ENCODE measurements at places on chromosomes 3 and 15.

GRCh38 chr3:128591738-128592426 lies 58.7 kb downstream of the RPN1 start:
- DNase-seq = no peak

GRCh38 chr15:85443593-85444087 lies 63.2 kb downstream of the AKAP13 start:
- DNase-seq = no peak

DNA sequence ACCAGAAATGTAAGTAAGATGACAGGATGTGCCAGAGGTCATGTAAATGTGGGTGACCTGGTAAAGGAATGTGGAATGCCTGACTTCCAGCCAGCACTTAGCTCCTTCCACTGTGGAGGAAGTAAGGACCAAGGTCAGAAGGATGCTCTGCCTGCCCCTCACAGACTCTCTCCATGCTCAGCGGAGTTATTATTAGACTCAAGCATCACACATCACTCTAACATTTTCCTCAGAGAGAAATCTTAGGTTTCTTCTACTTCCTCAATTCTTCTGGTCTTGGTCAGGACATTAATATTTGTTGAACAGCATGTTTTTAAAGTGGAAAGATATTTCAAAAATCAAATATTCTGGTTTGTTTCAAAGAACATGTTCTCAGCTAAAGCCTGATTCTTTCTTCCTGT lies 231.4 kb upstream of the WNT5A start:
- no peak for DNase-seq

DNA sequence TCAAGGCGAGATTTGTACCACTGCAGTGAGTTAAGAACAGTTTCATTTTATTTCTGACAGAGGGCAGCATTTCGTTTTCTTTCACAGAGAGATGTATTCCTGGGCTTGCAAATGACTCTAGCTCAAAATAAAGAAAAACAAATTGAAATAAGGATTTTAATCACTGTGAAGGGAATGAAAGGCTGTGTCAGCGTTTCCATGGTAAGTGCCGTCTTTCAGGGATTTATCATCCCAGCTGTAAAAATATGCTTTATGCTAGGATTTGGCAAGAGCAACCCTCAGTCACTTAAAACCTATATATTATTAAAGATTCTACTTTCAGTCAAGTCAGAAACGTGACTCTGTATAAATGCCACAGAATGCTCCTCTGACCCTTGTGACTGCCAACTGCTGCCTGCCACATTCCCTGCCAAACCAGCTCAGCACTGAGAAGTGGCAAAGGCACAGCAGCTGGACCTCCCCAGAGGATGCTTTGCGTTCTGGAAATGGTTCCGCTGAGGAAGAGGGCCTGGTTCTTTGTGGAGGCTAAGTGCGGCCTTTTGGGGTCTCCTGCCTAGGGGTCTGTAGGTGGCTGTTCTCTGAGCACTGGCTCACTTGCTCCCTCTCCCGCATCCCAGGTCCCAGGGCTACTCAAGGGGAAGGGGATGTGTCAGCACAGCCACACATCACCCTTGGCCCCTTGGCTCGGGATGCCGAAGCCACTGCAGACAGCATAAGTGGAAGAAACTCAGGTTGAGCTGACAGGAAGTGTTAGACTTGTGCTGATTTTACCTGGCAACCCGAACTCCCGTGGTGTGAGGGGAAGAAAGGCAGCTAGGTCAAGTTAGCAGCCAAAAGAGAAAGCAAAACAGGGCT lies 56.6 kb upstream of the POMGNT2 start:
- no peak for DNase-seq

DNA sequence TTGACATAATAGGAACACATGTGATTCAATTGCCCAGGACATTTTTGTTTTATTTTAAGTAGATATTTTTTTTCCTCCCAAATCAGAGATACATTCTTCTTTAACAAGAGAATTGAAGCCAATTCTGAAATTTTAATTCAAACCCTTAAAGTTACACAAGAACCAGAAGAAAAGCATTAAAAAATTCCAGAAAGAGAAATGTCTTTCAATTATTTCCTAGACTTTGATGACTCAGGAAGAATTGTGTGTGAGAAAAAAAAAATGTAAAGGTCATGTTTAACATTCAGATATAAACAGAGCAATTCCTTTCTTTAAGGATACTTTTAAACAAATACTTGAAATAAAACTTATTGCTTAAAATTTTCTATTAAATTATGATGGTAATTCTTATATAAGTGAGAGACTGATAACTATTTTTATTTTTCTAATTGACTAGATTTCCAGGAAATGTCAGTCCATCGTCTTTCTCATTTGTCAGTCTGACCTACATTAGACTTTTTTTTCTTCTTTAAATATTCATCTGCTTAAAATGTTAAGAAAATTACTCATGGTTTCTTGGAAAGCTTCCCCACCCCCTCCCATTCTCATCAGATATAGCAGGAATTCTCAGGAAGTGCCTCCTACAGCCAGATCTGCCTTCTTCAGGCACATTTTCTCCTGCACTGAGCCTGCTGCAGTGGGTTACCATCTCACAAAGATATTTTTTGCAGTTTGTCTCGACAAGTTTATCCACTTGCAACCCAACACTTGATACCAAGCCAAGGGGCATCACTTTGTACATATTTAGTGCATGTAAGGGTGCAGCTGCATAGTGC lies 261.8 kb upstream of the CBLB start:
- no peak for DNase-seq

GRCh38 chr3:117104792-117105191 lies 395.2 kb downstream of the TUSC7 start:
- no peak for DNase-seq

Measured in stimulated activated CD8-positive, alpha-beta memory T cell treated with anti-CD3 and anti-CD28 coated beads, Interleukin-15, amount 100 ng/mL, for 48 hours (primary cell).